ENCODE measurements at places on chromosomes 1 and 21.
A peak's percentile ranks its signal among the peaks of the same experiment; 100 is the strongest.

- no peak for DNase-seq
Observed at GRCh38 chr1:7149080-7149838, 364.0 kb downstream of the CAMTA1 start.

DNA sequence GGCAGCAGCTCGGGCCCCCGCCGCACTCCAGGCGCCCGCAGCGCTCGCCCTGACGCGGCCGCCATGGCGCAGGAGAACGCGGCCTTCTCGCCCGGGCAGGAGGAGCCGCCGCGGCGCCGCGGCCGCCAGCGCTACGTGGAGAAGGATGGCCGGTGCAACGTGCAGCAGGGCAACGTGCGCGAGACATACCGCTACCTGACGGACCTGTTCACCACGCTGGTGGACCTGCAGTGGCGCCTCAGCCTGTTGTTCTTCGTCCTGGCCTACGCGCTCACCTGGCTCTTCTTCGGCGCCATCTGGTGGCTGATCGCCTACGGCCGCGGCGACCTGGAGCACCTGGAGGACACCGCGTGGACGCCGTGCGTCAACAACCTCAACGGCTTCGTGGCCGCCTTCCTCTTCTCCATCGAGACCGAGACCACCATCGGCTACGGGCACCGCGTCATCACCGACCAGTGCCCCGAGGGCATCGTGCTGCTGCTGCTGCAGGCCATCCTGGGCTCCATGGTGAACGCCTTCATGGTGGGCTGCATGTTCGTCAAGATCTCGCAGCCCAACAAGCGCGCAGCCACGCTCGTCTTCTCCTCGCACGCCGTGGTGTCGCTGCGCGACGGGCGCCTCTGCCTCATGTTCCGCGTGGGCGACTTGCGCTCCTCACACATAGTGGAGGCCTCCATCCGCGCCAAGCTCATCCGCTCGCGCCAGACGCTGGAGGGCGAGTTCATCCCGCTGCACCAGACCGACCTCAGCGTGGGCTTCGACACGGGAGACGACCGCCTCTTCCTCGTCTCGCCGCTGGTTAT, 2.8 kb downstream of the KCNJ9 start:
- peak; percentile 69 for DNase-seq

DNA sequence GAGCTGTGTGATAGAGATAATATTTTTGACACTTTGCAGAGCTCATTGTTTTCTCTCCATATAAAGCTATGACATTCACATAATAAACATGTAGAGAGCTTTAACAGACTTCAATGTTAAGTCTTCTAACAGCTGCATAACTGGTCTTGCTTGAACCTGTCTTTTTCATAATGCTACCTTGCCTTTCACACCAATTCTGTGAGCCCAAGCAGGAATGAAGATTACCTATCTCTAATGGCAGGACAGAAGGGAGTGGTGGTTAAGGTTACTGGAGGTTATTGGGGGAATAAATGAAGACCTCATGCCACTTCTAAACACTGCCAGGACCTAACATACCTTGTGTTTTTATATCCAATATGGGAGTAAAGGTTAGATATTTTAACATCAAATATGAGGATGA, 2.3 kb upstream of the CD55 start:
- no peak for DNase-seq

DNA sequence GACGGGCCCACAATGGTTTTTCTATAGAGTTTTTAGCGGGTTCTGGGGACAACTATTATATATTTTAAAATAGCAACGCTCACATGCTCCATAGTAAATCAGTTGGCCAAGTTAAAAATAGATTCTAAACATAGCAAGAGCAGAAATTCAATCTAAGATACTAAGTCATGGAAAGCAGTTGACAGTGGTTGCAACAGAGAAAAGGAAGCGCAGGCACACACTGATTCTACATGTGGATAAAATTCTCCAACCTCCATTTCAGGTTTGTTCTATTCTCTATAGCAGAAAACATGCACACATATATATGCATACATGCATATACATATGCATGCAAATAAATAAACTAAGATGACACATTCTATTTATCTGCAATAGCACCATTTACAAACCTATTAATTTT, 89.6 kb upstream of the HNRNPU start:
- no peak for DNase-seq

GRCh38 chr1:77925956-77926355, 37.5 kb downstream of the NEXN start:
- no peak for DNase-seq

GRCh38 chr1:81695741-81696140, 105.0 kb upstream of the ADGRL2 start:
- DNase-seq: no peak

DNA sequence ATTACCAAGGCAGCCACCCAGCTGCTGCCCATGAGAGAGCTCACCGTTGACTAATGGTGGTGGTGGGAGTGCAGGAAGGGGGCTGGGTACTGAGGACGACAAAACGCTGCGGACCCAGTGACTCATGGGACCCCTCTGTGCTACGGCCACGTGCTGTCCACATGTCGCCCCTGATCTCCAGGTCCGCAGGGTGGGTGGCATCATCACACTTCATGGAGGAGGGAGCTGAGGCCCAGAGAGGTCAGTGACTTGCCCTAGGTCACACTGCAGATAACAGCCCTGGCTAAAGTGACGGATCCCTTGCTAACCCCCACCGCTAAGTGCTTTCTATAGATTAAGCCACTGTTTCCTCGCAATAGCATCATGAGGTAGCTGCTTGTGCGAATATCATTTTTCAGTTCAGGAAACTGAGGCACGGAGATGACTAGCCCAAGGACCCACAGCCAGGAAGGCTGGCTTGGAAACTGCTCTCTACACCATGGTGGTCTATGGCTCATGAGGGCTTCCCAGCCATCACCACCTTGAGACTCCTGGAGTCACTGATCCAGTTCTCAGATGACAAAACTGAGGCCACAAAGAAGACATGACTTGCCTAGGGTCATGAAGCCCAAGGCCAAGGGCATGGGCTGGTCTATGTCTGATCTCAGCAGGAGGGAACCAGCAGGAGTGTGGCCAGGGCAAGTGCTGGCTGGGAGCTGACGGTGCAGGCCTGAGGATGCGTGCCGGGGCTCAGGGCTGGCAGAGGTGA, 12.6 kb downstream of the RUNX3 start:
- DNase-seq: no peak

DNA sequence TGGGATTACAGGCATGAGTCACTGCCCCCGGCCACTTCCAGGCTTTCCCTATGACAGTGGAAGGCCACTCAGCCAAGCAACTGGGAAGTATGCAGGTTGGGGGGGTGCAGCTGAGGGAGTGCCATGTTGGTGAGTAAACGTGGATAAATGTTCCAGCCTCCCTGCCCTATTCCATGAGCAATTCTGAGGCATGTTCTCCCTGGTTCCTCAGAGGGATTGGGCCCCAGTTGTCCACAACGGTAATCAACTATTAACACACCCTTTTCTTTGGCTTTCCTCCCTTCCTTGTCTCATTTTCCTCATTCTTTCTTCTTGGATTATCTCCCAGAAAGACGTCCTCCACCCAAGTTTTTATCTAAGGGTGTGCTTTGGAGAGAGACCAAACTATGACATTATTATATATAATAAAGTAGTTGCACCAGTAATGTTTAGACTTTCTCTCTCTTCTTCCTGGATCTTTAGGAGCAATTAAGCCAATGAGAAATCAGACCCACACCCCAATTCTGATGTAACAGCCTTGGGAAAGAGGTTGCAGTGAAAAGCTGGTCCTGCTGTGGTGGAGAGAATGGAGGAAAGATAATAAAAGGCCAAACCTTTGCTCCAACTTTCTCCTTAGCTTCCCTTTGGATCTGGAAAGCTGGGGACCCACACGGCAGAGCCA, 6.8 kb upstream of the SLAMF9 start:
- no peak for DNase-seq

DNA sequence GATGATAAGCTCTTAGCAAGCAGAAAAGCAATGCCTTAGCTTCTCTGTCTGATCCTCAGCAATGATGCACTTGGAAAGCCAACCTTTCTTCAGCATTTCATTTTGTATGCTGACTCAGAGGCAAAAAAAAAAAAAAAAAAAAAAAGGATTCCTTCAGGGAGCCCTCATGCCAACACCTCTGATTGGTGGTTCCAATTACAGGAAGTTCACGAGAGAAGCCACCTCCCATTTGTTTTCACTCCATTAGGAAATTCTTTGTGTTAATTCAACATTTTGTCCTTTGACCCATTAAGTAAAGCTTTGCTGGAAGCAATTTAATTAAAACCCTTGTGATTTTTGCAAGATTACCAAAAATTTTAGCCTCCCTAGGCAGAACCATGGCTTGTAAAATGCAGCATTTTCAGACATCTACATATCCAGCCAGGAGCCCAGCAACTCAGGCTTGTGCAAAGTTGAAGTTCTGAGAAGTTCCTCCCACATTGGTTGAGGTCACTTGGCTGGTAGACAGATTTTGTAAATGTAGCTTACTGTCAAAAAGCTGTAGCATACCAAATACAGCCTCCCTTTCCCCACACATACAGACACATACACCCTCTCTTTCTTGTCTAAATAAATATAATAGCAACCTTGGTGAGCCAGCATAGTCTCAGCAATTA, 27.1 kb upstream of the VTCN1 start:
- DNase-seq: no peak
